ENCODE measurements at places on chromosomes 5 and 9.

DNA sequence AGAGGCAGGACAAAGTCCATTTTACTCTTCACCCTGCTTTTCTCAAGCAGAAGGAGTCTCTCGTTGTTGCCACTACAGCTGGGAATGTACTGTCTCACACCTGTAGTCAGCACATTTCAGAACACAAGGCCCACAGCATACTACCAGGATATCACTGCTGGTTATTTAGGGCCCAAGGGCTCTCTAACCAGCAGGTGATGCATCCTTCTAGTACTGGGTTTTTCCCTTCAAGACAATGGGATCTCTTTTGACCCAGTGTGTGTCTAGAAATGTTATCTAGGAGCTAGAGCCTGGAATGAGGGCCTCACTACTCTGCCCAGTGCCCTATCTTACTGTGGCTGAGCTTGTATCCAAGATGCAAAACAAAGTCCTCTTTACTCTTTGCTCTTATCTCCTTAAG, 235.1 kb upstream of the PRR16 start:
- no peak for DNase-seq

GRCh38 chr9:99431103-99431502, 209.0 kb downstream of the SEC61B start:
- no peak for DNase-seq

GRCh38 chr9:69965416-69966145, 78.1 kb upstream of the MAMDC2 start:
- DNase-seq = no peak

GRCh38 chr9:27497883-27498417, 26.1 kb upstream of the IFNK start:
- no peak for DNase-seq

DNA sequence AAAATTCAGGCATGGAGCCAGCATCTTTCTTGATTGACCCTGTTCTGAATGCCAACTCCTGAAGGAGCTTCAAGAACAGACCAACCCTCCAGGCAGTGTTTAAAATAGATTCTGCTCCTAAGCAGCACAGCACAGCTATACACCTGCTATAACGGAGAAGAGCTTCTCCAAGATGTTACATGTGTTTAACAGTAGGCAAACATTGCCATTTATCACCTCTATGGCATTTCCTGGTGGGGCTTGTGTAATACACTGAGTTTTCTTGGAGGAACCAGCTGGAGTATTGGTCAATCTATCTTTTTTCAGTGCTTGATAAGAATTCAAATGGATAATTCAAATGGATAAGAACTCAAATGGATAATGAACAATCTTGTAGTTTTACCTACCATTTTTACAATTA, 615.1 kb downstream of the CDH12 start:
- DNase-seq = no peak

DNA sequence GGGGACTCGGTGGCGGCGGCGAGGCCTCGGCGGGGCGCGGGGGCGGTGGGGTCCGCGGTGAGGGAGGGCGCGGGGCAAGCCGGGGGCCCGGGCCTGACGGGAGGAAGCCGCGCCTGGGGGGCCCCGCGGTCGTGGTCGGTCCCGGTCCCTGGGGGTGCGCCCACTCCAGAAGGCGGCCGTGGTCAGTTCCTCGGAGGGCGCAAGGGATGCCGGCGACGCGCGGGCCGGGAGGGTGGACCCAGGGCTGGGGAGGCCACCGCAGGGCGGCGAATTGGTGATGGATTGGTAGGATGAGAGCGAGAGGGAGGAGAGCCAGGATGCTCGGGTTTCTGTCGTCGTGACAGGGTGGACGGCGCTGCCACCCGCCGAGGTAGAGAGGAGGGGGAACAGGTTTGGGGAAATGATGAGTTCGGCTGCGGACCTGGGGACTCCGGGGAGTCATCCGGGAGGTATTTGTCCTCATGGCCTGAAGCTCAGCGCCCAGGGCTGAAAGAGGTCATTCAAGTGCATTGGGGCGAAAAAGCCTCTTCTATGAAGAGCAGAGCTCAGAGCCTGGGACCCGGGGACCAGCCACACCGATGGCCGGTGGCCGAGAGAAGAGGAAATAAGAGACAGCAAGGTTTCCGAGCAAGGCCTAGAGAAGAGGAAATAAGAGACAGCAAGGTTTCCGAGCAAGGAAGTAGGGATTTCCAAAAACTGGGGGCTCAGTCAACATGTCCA, 557 bp downstream of the GNG10 start:
- DNase-seq = peak; percentile 2

GRCh38 chr9:105357937-105358336, 89.9 kb upstream of the FSD1L start:
- no peak for DNase-seq

GRCh38 chr9:113525831-113526230, 62.3 kb downstream of the RGS3 start:
- no peak for DNase-seq

All from T-cell (primary cell).